Nucleus accumbens (tissue), 56 donors: ENCODE measurements at places on chromosomes 7 and 10.

- DNase-seq, result no peak
Measured at GRCh38 chr10:72295330-72295910, 21.7 kb downstream of the DDIT4 start.

DNA sequence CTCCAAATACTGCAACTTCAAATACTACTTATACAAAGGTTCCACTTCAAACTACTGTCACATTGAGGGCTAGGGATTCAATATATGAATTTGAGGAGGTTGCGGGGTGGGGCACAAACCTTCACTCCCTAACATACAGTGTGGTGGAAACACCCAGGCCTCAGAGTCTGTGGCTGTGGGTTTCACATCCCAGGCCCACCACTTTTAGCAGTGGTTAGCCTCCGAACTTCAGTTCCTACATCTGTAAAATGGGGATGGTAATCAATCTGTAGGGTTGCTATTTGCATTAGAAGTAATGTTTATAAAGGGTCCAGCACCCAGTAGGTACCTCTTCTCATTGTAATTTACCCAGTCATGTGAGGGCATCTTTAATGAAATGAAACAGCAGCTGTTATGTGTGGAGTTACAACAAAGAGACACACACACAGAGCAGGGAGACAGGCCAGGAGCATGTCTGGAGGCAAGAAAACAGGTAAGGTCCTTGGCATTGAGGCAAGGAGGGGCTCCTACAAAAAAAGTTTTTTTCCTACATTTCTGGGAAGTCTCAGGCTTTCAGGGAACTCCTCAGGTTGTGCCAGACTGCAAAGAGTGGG lies 570.9 kb downstream of the LRMDA start:
- DNase-seq, result no peak

GRCh38 chr7:130741331-130741995 lies 7.5 kb upstream of the KLF14 start:
- DNase-seq, result no peak

- no peak for DNase-seq
Measured at GRCh38 chr7:70319057-70319456, 720.8 kb downstream of the AUTS2 start.

DNA sequence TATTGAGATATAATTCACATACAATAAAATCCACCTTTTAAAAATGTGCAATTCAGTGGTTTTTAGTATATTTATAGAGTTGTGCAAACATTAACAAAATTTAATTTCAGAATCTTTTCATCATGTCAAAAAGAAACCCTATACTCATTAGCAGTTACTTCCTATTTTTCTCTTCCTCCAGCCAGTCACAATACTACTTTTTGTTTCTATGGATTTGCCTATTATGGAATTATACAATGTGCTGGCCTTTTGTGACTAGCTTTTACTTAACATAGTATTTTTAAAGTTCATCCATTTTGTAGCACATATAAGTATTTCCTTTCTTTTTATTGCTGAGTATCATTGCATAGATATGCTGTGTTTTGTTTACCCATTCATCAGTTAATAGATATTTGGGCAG lies 199.9 kb upstream of the IMMP2L start:
- no peak for DNase-seq

DNA sequence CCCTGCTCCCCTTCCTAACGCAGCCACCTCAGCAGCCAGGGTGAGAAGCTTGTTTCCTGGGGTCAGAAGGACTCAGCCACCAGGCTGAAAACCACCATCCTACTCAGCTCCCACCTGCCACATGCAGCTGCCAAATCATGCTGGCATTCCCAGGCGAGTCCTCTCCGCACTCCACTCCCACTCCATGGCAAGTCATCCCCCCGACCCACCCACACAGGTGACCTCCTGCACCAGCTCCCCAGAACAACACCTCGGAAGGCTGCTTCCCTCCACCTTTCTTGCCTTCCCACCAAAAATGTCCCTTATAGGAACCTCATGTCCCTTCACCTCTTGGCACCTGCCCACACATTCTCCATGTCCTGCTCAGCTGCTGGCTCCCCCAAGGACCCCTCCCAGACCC lies 4.6 kb downstream of the PDAP1 start:
- DNase-seq, result no peak

DNA sequence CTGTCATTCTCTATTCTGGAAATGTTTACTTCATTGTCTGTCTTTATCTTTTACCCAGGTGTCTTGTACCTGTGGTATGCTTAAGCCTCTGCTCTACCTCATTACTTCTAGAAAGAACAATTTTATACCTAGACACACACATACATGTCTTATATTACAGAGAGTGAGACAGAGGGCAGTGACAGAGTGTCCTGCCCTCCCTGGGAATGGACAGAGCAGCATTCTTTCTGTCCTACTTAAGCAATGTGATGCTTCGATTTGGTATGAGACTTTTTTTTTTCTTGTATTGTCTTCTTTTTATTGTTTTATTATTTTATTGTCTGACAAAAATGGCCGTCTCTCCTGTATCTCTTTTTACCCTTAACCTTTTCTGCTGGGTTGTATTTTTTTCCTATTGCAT lies 286.1 kb downstream of the EXOC4 start:
- DNase-seq, result no peak

DNA sequence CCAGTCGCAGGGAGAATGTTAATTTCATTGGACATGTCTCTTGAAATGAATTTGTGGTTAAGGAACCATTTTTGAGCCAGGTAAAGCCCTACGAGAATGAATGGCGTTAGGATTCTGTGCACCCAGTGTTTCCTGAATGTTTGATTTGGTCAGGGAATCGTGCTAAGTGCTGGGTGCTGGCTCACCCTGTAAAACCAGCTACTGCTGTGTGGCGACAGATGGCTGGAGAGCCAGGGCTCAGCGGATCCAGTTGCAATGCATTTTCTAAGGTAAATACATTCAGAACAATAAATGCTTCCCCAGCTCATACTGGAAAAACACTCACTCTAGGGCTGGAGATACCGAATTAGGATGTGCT lies 355.5 kb downstream of the GLRX3 start:
- no peak for DNase-seq

- no peak for DNase-seq
Measured at GRCh38 chr7:2109251-2109872, 123.4 kb downstream of the MAD1L1 start.

DNA sequence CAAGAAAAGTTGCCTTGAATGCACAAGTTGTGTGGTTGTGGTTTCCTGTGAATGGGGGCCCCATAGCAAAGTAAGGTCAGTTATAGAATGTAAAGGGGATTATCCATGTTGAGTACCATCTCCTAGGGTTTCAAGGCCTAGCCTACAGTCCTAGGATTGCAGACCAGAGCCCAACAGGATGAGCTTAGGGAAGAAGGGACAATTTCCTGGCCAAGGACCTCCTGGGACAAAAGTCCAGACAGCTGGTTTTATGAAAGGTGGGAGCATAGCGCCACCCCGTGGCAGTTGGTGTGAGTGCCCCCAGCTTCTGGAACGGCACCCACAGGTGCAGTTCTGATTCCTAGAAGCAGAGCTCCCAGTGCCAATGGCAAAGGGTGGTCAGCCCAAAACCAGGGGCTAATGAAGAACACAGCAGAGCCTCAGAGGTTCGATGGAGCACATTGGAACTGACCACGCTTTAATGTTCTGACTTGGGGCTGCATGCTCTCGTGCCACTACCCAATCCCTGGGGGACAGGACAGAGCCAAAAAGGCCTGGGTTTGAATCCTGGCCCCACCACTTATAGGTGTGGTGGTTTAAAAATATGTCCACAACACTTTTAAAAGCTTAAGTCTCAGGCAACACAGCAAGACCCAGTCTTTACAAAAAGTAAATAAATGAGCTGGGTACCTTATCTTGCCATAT lies 25.8 kb upstream of the TMEM120A start:
- peak; percentile 9 for DNase-seq

DNA sequence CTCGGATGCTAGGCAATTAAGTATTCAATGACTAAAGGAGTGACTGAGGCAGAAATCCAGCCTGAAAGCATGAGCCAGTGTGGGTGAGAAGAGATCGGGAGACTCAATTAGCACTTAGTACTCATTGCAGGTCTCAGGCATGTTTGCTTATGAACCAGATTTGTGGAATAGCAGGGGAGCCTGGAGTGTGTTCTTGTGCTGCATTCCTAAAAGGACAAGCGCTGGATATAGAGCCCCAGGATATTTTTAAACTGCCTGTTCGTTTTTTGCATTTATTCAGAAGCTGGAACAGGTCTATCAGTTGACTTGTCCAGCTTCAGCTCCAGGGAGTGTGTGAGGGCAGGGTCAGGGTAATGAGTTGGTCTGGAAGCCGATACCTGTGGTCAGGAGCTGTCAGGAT lies 120.3 kb downstream of the BMPER start:
- DNase-seq, result no peak

DNA sequence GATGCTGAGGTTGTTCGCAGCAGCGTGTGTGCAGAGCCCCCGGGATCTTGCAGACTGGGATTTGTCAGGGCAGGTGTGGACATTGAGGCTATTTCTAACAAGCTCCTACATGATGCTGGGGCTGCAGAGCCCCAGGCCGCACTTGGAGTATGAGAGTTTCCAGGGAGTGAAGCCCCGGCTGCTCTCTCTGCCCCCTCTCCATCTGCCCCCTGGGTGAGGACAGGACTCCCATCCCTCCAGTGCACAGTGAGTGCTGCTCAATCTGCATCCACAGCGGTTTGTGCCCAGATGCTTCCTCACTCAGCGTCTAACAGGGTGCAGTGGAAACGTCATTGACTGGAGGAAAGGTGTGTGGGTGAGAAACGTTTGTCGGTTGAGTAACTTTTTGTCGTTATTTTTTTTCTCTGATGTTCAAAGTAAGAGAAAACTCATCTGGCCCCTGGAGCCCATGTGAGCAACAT lies 25.3 kb downstream of the IL2RA start:
- no peak for DNase-seq

DNA sequence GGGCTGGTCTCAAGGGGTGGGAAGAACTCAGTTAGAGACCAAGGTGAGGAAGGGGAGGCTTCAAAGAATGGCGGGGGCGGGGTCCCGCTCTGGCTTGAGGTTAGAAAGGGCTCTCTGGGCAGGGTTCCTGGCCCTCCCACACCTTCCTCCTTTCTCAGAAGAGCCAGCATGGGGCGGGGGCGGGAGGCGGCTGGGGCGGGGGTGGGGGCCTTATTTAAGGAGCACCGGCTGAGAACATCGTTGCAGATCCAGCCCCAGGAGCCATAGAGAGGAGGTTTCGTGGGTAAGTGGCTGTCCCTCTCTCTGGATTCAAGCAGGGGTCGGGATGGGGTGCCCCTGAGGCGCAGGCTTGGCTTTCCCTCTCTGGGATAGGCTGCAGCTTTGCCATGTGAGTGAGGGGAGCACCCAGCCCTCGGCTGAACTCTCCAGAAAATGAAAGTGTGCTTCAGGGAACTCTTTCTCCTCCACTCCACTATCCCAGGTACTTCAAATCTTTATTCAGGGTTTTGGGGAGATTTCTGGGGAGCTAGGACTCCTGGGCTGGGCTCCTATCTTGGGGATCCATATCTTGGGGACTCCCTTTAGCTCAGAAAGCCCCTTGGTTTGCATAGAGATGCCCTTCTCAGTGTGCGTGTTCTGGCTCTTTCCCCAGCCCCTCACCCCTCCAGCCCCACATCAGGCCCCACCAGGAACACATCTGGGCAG lies 3.3 kb upstream of the CUEDC2 start:
- DNase-seq, result no peak
